ENCODE measurements at places on chromosomes 5 and 9. TPM values are rescaled to one million over a fixed set of nuclear protein-coding genes. Genes with fewer than 3 reads are reported as not detected.

DNA sequence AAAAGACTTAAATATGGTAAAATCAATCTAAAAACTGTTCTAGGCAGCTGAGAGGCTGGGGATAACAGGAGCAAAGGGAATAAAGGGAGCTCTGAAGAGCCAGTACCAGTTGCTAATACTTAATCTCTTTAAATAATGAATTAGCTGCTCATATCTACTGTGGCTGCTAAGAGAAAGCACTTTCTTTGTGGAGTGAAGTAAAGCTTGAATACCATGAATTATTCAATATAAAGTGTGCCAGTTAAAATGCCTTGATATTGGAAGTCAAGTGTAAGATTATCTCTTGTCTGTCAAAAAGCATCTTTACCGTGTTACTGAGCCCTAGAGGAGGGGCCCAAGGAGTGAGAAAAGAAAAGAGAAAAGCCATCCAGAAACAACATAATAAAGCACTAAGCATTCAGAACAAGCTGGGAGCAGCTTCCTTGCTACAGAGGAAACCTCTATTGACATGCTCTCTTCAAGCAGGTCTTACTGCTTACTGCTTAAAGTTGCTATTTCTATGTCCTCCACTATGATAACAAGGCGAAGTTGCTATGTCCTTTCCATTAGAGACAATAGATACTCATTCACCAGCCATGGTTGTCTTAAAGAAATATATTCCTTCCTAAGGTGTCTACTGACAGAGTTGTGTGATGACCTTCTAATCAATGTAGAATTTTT lies 297.4 kb downstream of the CETN3 start:
- H3K27ac ChIP-seq: no peak overlapping the region
- H3K36me3 ChIP-seq: no peaks in the 10 kb centered on the region
- no peak overlapping the region for H3K4me3 ChIP-seq

DNA sequence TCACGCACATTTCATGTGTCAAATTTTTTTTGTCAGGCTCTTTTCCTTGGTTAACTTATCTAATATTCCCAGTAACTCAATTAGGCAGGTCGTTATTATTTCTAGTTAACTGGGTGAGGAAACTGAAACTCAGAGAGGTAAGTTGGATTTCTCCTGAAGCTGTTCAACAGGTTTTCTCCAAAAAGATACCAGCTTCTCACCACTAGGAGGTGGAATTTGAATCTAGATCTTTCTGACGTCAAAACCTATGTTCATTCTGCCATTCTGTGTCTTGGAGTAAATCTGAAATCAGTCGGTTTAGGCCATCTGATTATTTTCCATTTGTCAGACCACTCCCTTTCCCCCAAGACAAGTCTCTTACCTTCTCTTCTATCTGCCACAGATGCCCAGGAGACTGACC lies 572.9 kb downstream of the ACTL7B start:
- H3K36me3 ChIP-seq: no peaks in the 10 kb centered on the region
- no peak overlapping the region for H3K27ac ChIP-seq
- no peaks in the 10 kb centered on the region for H3K4me1 ChIP-seq
- no peaks in the 10 kb centered on the region for H3K27me3 ChIP-seq
- DNase-seq: no peak

- no peak overlapping the region for H3K27ac ChIP-seq
- no peak overlapping the region for H3K4me3 ChIP-seq
- DNase-seq: no peak
- H3K4me1 ChIP-seq: peaks cover 3% of the 10 kb centered on the region
Measured at GRCh38 chr9:36007316-36007708, 29.4 kb upstream of the RECK start.

GRCh38 chr9:115672477-115673316 lies 480.9 kb upstream of the PAPPA start:
- H3K27me3 ChIP-seq: no peaks in the 10 kb centered on the region
- H3K4me1 ChIP-seq: no peaks in the 10 kb centered on the region
- DNase-seq: no peak
- no peaks in the 10 kb centered on the region for H3K36me3 ChIP-seq

- H3K27ac ChIP-seq: no peak overlapping the region
- H3K4me3 ChIP-seq: no peak overlapping the region
- no peak for DNase-seq
- no peaks in the 10 kb centered on the region for H3K27me3 ChIP-seq
- no peaks in the 10 kb centered on the region for H3K36me3 ChIP-seq
Measured at GRCh38 chr9:17656889-17657288, 78.0 kb downstream of the SH3GL2 start.

ISL1 gene
- polyA plus RNA-seq: not detected
